ENCODE measurements at places on chromosomes 3 and 15. TPM values are rescaled to one million over a fixed set of nuclear protein-coding genes. Genes with fewer than 3 reads are reported as not detected.

GRCh38 chr15:92624401-92624991 lies 31.1 kb downstream of the FAM174B start:
- H3K27ac ChIP-seq = no peak overlapping the region
- H3K4me3 ChIP-seq = no peak overlapping the region
- no peak for DNase-seq
- no peaks in the 10 kb centered on the region for H3K4me1 ChIP-seq

- H3K27ac ChIP-seq = no peak overlapping the region
- no peak overlapping the region for H3K4me3 ChIP-seq
- no peaks in the 10 kb centered on the region for H3K27me3 ChIP-seq
- no peaks in the 10 kb centered on the region for H3K4me1 ChIP-seq
Measured at GRCh38 chr3:54888873-54889272, 39.0 kb downstream of the LRTM1 start.

DNA sequence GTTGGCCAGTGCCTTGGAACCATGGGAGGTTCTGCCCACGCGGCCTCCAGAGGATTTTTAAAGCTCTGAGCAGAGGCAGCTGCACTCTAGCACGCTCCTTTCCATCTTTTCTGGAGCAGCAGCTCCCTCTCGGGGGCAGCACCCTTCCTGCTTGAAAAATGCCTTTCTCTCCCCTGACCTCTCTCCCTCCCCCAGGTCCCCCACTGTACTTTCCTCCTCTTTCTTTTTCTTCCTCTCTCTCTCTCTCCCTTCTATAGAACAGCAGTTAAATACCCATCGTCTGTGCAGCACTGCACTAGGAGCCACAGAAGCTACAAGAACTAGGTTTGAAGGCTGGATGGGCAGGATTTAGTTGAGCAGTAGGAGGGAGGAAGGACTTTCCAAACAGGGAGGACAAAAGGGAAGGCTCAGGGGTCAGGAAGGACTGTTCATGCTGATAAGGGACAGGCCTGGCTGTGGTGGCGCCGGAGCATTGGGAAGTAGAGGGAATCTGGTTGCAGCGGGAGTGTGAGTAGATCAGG lies 4.4 kb downstream of the ALPK3 start:
- H3K4me3 ChIP-seq = no peak overlapping the region
- H3K4me1 ChIP-seq = peaks cover 18% of the 10 kb centered on the region
- no peaks in the 10 kb centered on the region for H3K27me3 ChIP-seq
- no peak overlapping the region for H3K27ac ChIP-seq
- no peak for DNase-seq

GRCh38 chr15:65058394-65059368 lies 9.1 kb downstream of the RASL12 start:
- no peak overlapping the region for H3K27ac ChIP-seq
- no peak for DNase-seq
- no peak overlapping the region for H3K4me3 ChIP-seq
- no peaks in the 10 kb centered on the region for H3K4me1 ChIP-seq

- H3K4me1 ChIP-seq = no peaks in the 10 kb centered on the region
- no peaks in the 10 kb centered on the region for H3K36me3 ChIP-seq
- no peaks in the 10 kb centered on the region for H3K27me3 ChIP-seq
- DNase-seq = no peak
- H3K27ac ChIP-seq = no peak overlapping the region
Measured at GRCh38 chr15:79185199-79185598, 94.6 kb upstream of the RASGRF1 start.

GRCh38 chr15:67181221-67181639 lies 73.2 kb downstream of the AAGAB start:
- no peak overlapping the region for H3K27ac ChIP-seq
- H3K4me1 ChIP-seq = peaks cover 8% of the 10 kb centered on the region
- H3K36me3 ChIP-seq = no peaks in the 10 kb centered on the region
- no peaks in the 10 kb centered on the region for H3K27me3 ChIP-seq
- no peak overlapping the region for H3K4me3 ChIP-seq
- DNase-seq = no peak

DNA sequence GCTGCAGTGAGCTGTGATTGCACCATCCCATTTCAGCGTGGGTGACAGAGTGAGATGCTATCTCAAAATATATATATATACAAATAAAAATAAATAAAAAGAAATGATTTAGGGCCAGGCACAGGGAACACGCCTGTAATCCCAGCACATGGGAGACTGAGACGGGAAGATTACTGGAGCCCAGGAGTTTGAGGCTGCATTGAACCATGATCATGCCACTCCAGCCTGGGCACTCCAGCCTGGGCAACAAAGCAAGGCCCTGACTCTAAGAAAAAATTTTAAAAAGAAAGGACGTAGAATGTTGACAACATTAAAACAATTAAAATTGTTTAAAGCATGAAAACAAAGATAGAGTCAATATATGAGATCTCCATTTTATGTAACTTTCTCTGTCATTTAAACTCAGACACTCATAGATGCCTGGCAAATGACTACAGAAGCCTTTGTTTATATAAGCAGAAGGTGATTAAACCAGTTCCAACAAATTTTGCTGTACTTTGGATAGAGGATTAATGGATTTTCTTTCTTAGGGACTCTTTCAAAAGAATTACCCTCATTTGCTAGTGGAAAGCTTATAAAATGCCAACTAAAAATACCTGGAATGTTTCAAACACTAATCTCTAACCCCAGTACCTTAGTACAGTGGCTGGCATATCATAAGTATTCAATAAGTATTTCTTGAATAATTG lies 10.7 kb upstream of the TRPM7 start:
- no peak overlapping the region for H3K4me3 ChIP-seq
- H3K4me1 ChIP-seq = no peaks in the 10 kb centered on the region
- no peaks in the 10 kb centered on the region for H3K27me3 ChIP-seq

DNA sequence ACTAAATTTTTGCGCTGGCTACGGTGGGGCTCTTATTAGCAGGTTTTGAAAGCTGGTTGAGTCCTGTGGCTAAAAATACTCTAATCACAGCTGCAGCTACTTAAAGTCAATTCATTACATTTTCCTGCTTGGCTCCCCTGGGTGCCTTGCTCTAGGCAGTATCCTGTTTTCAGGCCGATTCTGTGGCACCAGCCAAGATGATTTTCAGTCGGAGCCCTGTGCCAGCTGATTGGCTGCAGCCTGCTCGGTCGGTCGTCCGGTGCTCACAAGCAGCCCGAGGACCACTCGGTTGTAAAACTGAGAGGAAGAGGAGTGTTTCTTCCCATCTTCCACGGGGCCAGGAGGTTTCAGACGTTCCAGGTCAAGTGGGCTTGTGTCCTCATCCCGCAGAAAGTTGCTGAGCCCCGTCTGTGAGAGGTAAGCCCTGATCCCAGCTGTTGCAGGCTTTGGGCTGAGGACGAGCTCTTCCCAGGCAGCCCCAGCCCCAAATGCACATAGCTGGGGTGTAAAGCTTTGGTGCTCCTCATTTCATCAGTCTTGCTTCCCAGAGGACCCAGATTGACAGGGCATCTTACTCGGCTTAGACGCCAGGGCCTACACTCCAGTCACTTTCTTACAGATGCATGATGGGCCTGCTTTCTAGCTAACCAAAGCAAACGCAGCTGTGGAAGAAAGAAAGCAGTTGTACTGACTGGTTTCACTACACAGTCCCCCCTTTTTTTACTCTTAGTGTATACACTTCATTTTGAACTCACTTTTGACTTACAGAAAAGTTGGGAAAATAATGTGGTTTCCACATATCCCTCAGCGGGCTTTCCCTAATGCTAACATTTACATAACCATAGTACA lies 15.9 kb downstream of the LYSMD4 start:
- H3K27me3 ChIP-seq = no peaks in the 10 kb centered on the region
- no peak overlapping the region for H3K4me3 ChIP-seq

DNA sequence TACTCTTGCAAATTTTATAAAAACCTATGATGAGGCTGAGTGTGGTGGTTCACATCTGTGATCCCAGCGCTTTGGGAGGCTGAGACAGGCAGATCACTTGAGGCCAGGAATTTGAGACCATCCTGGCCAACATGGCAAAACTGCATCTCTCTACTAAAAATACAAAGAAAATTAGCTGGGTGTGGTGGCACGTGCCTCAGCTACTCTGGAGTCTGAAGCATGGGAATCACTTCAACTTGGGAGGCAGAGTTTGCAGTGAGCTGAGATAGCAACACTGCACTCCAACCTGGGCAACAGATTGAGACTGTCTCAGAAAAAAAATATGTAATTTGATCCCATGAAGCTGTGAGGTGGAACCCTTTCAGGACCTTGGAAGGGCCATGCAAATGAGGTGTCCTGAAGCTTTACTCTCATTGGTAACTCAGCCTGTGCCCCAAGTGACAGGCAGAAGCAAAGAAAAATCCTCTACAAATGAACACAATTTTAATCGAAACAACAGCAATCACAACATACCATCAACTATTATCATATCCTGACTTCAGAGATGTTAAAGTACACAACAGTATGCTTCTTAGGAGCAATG lies 84.6 kb upstream of the CDV3 start:
- no peak overlapping the region for H3K4me3 ChIP-seq
- H3K36me3 ChIP-seq = no peaks in the 10 kb centered on the region
- H3K27ac ChIP-seq = no peak overlapping the region
- DNase-seq = no peak
- H3K27me3 ChIP-seq = no peaks in the 10 kb centered on the region

Gene TMA7
- 305 TPM for total RNA-seq

Gene CNTN3
- 0.13 TPM for total RNA-seq

Gene CPNE9
- total RNA-seq = 4.4 TPM

Gene CPEB1
- total RNA-seq = 4.0 TPM

Gene DUOXA2
- total RNA-seq = not detected

Gene FAM107A
- 0.57 TPM for total RNA-seq

Gene GTPBP8
- 25.8 TPM for total RNA-seq

Gene ATG7
- total RNA-seq = 19.1 TPM

Gene RHCG
- total RNA-seq = not detected
